ENCODE measurements at places on chromosomes 11 and 22.

DNA sequence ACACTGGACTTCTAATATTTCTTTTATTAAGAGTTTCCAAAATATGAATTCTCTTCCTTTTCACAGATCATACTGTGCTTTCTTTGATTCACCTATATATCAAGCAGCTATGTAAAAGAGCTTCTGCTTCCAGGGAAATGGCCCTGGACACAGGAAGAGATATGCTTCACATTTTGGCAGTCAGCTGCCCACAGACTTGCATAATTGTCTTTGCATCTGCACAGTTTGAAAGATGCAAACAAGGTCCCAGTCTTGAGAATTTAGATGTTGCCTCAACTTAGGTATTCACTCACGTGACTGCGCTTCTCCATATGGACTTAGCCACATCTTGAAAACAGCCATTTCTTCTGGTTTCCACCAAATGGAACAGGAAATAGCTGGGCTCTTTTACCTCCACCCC, 92.3 kb upstream of the POU2AF2 start:
- no peak for DNase-seq

- DNase-seq = no peak
Measured at GRCh38 chr11:117860139-117860538, 16.3 kb downstream of the FXYD6 start.

DNA sequence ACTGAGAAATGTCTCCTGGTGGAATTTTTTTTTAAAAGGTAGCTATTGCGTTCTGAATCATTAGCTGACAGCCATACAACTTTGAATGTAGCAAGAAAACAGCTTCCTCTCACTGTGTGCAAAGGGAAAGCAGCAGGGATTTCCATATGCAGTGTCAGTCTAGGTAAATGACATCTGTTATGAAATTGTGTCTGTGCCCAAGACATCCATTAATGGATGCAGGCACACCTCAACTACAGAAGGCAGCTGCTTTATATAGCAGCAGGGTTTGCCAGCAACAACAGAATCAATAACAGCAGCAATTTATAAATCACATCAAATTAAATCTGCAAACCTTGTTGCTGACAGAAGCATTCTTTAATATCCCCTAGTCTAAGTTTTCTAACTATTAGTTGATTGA, 745.3 kb upstream of the RAG2 start:
- no peak for DNase-seq

DNA sequence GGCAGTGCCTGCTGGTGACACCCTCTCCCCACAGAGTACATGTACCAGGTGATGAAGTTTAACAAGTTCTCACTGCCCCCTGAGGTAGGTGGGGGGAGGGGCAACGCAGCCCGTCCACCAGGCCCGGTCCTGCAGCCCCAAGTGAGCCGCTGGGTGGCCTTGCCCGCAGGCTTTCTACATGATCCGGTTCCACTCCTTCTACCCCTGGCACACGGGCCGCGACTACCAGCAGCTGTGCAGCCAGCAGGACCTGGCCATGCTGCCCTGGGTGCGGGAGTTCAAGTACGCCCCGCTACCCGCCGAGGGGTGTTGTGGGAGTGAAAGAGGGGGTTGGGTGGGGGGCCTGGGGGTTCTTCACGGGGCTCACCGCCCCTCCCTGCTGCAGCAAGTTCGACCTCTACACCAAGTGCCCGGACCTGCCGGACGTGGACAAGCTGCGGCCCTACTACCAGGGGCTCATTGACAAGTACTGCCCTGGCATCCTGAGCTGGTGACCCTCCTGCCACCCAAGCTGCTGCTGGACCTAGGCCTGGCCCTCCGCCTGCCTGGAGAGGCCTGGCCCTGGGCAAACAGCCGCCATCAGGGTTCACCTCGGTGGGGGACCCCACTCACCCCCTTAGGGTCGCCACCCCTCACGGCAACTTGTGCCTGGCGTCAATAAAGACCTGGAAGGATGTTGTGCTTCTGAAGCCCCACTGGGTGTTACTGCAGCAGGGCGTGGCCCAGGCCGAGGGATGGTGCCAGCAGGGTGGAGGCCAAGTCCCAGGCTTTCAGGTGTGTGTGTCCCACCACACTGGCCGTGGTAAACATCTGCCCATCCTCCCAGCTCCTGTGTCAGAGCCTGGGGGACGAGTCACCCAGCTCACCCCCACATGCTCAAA, 2.9 kb downstream of the MIOX start:
- DNase-seq = no peak

DNA sequence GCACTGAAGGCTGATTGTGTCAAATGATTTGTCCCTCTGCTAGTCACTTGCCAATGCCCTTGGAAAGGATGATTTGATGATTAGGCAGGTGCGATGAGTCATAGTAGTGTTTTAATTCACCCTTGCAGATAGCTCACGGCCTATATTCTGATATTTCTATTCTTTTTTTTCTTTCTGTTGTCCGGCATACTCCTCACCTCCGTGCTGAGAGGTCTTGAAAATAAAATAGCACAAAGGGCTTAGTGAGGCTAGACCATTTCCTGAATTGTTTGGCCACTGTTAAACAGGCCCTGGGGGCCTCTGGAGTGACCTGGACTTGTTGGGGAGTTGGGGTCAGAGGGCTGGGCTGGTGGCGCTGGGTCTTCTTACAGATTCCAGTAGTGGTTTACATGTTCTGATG, 99.8 kb downstream of the ZBTB16 start:
- no peak for DNase-seq

- DNase-seq = peak; percentile 6
Measured at GRCh38 chr11:15829312-15829711, 527.0 kb downstream of the SOX6 start.

DNA sequence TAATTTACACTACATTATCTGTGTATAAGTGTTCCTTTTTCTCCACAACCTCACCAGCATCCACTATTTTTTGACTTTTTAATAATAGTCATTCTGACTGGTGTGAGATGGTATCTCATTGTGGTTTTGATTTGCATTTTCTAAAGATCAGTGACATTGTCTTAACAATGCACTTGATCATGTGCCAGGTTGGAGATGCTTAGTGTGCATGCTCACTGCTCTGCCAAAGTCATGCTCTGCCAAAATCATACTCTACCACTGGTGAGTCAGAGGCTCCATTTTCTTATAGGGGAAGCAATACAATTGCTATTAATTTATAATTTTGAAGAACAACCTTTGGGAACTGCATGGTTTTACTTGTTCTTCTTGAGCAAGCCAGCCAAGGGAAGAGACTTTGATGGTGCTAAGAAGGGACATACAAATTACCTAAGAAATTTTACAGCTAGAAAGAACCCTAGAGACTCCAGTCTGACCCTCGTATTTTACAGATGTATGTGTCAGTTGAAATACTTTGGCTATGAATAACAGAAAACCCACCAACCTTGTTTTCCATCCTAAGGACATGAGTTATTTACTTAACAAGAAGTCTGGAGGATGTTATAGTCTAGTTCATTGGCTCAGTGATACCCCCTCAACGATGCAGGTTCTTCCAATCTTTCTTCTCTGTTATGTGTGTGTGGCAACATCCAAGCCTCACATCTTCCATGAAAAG, 368.9 kb downstream of the DDX10 start:
- no peak for DNase-seq

Data from suppressor macrophage treated with lipopolysaccharide for 1 hour (primary cell).